Suprapubic skin (tissue), 4 donors: ENCODE measurements at places on chromosomes 4 and X. TPM values are rescaled to one million over a fixed set of nuclear protein-coding genes. Genes with fewer than 3 reads are reported as not detected.

Gene NEIL3
- total RNA-seq: 1.1 TPM

Gene SPANXD
- total RNA-seq: not detected

Gene UGT8
- 2.5 TPM for total RNA-seq

- DNase-seq: no peak
Observed at GRCh38 chr4:159002950-159003349, 99.9 kb upstream of the RAPGEF2 start.

Gene PLP1
- total RNA-seq: 19.4 TPM

DNA sequence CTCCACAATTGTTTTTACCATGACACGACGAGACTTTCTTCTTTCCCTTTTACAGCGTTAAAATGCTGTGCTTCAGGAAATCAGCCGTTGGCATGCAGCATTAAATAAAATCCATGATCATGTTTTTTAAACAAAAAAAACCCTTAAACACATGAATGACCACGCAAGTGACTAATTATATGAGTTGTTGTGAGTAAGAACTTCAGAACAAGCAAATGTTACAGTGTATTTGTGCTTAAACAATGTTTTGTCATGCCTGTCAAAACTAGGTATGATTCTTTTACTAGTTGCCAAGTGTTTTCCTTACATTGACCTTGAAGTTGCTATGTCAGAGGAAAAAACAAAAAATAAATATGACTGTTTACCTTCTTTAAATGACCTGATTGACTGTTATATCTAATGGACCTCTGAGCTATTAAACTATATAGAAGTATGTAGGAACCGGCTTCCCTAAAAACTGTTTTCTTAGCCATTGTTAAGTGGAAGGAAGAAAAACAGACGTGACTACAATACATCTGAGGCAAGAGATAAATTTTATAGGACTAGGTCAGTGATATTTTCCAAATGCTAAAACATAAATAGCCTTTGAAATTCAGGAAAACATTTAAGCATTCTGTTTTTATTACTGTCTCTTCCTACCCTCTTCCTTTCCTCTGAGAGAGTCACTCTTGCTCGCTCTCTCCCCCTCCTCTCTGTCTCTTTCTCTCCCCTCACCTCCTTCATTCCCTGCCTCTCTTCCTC, 197.1 kb downstream of the PALLD start:
- DNase-seq: no peak

DNA sequence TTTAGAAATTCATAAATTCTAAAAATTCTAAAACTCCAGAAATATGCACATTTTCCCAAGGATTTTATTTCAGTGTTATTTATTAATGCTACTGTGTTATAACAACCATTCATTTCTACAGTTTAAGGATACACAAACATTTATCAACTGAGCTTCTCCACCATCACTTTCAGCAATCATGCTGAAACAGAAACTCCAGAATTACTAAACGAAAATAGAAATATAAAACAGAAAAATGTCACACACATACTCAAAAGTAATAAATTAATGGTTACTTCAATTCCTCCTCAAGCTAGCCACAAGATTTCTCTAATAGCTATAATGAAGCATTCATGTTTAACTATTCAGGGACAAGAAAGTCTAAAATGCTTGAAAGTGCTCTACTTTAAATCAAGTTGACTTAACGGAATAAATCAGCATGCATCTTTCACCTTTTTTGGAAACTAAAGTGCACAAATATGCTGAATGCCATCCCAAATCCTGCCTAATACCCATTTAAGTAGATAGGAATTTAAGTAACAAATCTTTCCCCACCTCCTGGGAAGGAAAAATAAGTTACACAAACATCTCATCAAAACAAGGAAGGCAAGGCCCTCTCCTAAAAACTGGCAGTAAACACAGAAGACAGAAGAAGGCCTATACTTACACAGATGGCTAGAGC, 563 bp downstream of the FAM13A start:
- no peak for DNase-seq
